ENCODE measurements at places on chromosomes 5 and 9.

- DNase-seq: no peak
Observed at GRCh38 chr5:40549616-40550015, 130.1 kb upstream of the PTGER4 start.

DNA sequence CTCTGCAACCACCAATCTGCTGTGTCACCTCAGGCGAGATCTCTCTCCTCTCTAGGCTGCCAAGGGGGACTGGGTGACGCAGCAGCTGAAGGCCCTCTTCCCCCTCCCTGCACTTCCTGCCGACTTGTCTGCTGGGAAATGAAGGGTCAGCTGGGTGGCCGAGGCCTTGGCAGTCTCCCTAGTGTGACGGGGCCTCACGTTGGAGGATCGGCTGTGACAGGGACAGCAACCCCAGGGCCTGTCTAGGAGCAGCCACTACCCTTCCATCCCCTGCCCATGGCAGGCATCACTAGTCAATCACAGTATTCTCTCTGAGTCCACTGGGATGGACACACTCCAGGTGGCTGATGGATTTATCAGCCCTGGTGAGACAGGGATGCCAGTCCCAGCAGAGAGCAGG, 107.3 kb upstream of the SARDH start:
- DNase-seq: no peak

DNA sequence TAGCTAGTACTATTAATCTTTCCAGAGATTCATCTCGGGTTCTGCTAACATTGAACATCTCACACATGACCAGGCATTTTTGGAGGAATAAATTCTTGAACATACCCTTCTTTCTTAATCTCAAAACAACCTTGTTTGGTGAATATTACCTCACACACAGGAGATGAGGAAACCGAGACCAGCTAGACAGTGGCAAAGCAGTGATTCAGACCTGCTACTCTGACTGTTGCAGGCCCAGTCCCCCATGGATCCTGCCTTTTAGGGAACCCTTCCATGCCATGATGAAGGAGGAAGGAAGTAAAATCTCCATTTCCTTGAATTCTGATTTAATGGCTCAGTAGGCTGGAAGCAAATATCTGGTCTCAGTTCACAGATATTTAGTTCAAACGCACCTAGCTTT, 2.6 kb downstream of the PCSK5 start:
- no peak for DNase-seq

- no peak for DNase-seq
Observed at GRCh38 chr9:101578378-101578777, 16.4 kb downstream of the PPP3R2 start.

GRCh38 chr9:82880336-82881050, 182.4 kb downstream of the RASEF start:
- DNase-seq: no peak

- no peak for DNase-seq
Observed at GRCh38 chr9:18979367-18979766, 53.6 kb downstream of the SAXO1 start.

- no peak for DNase-seq
Observed at GRCh38 chr5:31408814-31409213, 123.1 kb downstream of the DROSHA start.

GRCh38 chr9:17907779-17908508, 329.1 kb downstream of the SH3GL2 start:
- no peak for DNase-seq

GRCh38 chr5:61268871-61269270, 63.2 kb upstream of the ZSWIM6 start:
- no peak for DNase-seq

DNA sequence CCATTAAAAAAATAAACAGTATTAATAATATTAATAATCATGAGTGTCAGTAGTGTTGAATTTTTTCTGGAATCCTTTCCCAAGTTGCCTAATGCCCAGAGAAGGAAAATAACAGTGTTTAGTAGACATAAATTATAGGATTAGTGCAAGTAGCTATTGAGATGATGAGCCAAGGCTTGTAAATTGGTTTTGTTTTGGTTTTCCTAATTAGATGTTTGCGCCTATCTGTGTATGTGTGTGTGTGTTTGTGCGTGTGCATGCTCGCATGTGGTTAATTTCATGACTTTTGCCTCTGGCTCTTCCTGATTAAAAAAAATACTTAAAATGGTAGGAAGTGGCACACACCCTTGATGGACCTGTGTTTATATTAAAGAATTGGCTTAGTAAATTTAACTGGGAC, 55.4 kb downstream of the FXN start:
- no peak for DNase-seq

- no peak for DNase-seq
Observed at GRCh38 chr5:170389550-170389892, 354 bp upstream of the KCNMB1 start.

Measured in HepG2 (cell line).